Stimulated activated CD8-positive, alpha-beta memory T cell treated with anti-CD3 and anti-CD28 coated beads, Interleukin-15, amount 100 ng/mL, for 1 hour (primary cell): ENCODE measurements at places on chromosomes 12 and 14.

GRCh38 chr12:62716037-62716436 lies 218.9 kb downstream of the PPM1H start:
- no peak for DNase-seq

- DNase-seq = no peak
These were observed 48.5 kb downstream of the BAZ1A start for GRCh38 chr14:34826661-34827060.

DNA sequence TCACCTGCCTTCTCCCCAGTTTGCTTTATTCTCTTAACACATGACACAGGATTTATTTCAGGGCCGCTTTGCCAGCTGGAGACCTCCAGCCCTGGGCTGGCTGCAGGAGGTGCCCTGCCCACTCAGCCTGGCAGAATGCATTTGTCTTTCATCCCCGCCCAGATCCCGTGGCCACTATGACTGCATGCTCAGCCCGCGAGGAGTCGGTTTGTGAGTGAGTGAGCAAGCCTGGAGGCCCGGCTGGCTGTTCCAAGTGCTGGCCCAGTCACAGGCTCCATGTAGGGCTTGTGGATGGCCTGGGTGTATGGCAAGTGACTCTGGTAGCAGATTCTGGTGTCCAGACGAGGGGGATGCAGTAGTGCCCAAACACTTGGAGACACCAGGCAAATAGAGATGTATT lies 2.1 kb downstream of the TDP1 start:
- DNase-seq = no peak

DNA sequence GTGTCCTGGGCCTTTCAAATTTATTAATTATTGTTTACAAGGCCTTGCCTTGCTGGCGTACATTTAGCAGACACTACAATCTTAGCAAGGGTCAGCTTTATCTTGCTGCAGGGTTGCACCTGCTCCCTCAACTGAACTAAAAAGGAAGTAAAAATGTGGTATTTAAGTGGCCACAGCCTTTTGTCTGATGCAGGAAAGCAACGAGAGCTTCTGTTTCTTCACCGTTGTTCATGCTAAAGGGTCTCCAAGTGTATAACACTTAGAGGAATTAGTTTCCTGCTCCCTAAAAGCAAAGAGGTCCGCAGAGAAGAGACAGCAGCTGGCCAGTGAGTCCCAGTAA lies 62.8 kb upstream of the EGLN3 start:
- no peak for DNase-seq

- no peak for DNase-seq
These were observed 112.1 kb downstream of the TSPAN9 start for GRCh38 chr12:3189282-3189681.

DNA sequence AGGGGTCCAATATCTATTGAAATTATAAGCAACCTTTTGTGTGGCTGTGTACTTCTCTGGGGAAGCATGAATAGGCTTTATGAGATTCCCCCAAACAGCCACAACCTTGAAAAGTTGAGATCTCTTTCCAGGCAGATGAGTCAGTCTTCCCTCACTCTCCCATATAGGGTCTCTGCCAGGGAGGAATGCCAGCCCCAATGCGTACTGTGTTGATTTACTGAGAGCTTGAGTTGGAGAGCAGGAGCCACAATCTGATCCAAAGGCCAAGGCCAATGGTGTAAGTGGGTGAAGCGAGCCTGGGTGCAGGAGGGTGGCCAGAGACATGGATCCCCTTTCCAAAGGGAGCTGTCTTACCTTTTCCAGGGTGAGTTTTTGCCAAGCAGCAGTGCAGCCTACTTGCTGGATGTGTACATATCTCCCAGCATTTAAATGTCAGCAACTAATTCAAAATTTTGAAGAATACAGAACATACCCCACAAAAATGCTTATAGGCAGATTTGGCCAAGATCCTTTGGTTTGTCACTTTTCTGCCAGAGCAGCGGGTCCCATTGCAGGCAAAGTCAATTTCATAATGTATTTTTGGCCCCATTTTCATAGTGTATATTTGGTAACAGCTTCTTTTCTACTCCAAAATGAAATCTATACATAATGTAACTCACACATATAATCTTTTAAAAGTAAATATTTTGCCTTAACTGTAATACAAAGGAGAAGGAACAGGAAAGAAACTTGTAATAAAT lies 88.2 kb downstream of the TBC1D30 start:
- DNase-seq = no peak

DNA sequence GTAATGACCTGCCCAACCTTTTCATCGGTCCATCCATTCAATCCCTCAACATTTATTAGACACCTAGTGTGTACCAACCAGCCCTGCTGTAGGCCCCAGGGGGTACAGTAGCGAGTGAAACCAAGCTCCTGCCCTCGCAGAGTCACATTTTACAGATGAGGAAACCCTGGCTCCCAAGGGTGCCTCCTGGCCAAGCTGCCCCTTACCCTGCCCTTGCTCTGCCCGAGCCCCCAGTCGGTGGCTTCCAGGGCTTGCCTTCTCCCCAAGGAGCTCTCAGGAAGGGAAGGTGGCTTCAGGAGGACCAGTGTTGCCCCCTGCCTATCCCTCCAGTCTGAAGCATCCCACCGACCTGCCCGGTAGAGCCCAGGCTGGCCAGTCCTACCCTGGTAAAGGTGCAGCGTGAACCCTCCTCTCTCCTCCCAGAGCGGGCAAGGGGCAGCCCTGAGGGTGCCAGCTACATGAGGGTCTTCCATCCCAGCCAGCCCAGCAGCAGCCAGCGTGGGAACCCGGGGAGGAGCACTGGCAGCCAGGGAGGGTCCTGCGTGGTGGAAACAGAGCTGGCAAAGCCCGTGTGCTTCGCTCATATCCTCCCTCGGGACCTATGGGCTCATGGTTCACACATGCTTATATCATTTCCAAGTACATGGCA lies 670 bp upstream of the BEGAIN start:
- no peak for DNase-seq

DNA sequence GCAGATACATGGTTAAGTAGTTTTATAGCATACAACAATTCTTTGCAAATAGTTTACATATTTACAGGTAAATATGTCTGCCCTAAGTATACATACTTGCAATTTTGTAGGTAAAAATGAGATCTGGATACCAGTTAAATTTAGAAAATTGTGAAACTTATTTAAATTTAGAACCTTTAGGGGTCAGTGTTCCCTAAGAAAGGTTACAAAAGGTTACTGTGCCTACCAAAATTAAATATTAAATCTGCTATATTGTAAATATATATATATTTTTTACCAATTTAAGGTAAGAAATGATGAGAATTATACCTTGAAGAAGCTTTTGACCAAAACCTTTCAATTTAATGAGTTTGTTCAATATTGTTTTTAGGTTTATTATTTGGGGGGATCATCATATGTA lies 54.0 kb downstream of the MIPOL1 start:
- no peak for DNase-seq

DNA sequence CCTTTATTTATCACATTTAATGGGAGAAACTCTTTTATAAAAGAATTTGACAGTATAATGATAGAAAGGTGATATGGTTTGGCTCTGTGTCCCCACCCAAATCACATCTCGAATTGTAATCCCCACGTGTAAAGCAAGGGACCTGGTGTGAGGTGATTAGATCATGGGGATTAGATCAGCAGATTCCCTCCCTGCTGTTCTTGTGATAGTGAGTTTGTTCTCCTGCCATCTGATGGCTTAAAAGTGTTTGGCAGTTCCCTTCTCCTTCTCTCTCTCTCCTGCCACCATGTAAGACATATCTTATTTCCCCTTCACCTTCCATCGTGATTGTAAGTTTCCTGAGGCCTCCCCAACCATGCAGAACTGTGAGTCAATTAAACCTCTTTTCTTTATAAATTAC lies 1110.3 kb downstream of the FLRT2 start:
- DNase-seq = no peak

DNA sequence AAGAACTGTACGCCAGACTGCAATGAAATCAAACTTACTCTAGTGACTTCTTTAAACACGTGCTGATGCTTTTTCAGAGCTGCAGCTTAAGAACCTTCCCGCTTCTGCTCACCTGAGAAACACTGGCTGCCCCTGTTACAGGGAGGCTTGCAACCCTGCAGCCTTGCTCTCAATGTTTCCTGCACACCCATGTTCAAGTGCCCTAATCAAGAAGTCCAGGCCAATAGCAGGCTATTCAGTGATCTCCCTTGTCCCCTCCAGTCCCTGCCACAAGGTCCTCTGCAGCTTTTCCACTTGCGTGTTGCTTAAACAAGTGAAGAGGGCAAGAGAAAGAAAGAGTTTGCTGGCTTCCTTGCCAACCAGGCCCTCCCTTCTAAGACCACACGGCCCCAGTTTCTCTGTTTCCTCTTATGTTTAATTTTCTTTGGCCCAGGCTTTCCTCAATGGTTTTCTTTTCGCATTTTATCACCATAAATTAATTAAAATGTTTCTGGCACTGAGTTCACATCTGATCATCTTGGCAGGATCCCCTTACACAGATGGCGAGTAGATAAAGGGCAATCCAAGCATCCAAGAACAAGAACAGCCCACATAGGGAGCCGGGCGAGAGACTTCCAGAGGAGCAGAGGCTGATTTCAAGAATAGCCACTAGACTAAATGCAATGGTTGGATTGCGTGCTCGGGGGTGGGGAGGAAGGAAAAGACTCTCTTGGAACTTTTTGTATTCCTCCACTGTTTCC lies 82.3 kb upstream of the CDKN3 start:
- DNase-seq = no peak

DNA sequence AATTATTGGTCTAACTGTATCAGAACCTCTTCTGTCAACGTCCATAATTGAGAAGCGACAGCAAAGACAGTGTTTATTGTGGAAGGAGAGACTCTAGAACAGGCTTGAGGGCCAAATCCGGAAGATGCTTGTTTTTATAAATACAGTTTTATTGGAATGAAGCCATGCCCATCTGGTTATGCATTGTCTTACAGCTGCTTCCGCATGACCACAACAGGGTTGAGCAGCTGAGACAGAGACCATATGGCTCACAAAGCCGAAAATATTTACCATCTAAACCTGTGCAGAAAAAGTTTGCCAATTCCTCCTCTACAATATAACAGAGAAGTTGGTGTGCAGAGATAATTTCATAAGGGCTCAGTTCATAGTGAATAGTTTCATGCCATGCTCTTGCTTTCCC lies 24.5 kb downstream of the PRKAB1 start:
- DNase-seq = no peak
